ENCODE measurements at places on chromosomes 11 and 22.

DNA sequence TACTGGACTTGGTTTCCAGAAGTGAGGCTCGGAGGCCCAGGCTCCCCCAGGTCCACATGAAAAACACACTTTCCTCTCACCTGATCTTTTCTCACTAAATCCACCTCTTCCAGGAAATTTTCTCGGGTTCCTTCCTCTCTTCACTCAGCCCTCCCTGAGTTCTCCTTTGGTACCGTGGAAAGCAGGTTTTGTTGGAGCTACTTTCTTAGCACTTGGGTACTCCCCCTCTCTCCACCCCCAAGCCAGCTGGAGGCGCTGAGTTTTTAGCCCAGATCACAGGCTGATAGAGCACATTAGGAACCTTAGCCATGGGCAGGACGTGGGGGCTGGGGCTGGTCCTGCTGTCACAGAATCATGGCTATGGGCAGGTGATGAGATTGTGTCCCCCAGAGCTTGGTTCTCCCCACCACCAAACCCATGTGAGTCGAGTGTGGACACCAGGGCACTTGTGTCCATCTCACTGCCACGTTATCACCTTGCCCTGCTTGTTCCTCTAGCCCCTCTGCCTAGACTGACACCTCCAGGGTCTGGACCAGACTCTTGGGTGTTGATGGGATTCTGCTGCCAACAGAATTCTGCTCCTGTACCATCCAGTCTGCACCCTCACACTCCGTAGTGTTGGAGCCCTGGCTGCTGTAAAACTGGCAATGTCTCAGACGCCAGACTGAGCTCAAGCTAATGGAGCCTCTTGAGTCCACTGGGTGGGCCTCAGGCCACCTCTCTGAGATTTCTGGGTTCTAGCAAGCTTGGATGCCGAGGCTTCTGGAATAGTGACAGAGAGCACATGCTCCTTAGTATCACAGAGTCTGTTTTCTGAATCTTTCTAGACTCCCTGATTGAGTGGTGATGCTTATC lies 74.9 kb upstream of the NARS2 start:
- DNase-seq: no peak

GRCh38 chr22:50260434-50260800 lies 1.1 kb downstream of the MAPK12 start:
- DNase-seq: no peak

DNA sequence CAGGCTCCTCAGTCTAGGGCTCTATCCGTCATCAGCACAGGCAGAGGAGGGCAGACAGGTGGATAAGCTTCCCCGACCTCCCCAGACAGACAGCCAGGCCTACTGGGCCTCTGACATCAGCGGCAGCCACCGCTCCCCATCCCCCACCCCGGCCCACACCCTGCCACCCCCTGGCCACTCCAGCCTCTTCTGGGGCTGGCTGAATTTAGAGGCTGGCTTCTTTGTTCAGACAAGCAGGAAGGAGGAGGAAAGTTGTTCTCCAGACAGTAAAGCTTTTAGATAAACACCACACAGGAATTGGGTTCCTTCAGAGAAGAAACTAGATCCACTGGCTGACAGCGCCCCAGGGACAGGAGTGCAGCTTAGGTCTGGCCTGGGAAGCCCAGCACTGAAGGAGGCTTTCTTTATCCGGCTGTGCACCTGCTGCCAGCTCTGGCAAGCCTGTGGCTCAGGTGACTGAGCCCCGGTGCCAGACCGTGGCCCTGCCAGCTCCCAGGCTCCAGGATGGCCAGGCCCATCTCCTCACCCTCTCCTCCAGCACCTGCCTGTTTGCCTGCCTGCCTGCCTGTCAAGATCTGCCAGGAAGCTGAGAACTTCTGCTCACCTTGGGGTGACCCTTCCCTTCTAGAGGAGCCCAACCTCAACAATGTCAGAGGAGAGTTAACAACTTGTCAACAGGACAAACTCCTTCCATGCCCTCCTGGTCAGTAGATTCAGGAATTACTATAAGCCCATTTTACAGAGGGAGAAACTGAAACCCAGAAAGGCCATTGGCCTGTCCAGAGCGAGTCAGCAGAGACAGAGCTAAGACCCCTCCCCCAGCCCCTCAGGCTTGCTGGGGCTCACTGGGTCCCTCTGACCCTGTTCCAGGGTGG lies 44.0 kb upstream of the KLHL35 start:
- no peak for DNase-seq

- DNase-seq: no peak
Observed at GRCh38 chr11:27912916-27913315, 195.0 kb downstream of the KIF18A start.

DNA sequence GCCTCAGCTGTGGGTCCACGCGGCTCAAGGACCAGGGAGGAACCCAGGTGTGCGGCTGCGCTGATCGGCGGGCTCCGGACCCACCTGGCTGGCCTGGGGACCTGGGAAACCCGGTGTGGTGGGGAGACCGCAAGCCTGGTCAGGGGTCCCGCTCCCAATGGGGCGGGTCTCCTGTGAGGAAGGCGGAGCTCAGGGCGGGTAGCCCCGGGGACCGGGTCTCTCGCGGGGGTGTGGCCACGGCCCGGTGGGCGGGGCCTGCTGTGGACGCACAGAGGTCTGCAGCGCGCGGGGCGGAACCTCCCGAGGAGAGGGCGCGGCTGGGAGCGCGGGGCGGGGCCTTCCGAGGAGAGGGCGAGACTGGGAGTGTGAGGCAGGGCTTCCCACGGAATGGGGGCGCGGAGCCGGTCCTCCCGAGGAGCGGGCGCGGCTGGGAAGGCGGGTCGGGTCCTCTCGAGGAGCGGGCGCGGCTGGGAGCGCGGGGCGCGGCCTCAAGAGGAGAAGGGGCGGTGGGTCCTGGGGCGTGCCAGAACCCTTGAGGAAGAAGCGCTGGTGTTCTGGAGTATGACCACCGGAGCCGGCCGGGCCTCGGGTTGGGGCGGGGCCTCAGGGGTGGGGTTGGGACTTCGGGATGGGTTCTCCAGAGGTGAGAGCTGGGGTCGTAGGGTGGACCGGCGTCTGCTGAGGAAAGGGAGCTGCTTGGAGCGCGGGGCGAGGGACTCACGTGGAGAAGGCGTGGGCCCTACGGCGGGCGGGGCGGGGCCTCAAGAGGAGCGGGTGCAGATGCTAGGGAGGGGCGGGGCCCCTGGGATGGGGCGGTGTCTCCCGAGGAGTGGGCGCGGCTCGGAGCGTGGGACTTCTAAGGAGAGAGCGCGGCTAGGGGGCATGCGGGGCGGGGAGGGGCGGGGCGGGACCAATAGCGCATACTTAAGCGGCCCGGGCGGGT lies 20.8 kb downstream of the DGCR6L start:
- peak; percentile 72 for DNase-seq

All from activated CD8-positive, alpha-beta memory T cell treated with anti-CD3 and anti-CD28 coated beads for 48 hours (primary cell).